ENCODE measurements at places on chromosomes 6 and 20.

GRCh38 chr20:38864662-38865061 is 59.2 kb downstream of the PPP1R16B start:
- DNase-seq: no peak

DNA sequence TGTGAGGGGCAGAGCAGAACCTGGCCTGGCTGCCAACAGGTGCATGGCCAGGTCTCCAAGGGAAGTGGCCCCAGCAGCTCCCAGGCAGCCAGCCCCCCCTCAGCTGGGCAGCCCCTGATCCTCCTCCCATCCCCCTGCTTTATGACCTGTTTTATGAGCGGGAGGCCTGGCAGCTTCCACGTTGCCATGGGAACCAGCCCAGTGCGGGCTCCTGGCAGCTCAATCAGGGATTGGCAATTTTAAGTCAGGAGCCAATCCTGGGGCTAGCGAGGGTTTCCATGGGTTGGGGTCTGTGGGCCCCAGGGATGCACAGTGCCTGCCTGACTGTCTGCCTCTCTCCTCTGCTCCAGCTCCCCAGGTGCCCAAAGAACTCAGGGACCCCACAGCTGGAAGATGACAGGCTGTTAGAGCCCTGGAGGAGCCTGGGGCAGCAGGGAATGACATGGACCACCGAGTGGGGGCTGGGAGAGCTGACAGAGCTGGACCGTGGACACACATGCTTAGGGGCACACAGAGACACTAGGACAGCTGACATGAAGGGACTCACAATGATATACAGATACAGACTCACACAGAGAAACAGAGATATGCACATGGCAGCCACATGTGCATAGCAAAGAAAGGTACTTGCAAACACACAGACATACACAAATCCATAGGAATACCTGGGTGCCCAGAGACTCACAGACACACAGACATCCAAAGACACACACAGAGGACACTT is 56.5 kb upstream of the SIRPA start:
- no peak for DNase-seq

- DNase-seq: no peak
Measured at GRCh38 chr6:148835920-148836441, 89.2 kb downstream of the UST start.

GRCh38 chr6:159608961-159609651 is 83.9 kb downstream of the SOD2 start:
- DNase-seq: no peak

DNA sequence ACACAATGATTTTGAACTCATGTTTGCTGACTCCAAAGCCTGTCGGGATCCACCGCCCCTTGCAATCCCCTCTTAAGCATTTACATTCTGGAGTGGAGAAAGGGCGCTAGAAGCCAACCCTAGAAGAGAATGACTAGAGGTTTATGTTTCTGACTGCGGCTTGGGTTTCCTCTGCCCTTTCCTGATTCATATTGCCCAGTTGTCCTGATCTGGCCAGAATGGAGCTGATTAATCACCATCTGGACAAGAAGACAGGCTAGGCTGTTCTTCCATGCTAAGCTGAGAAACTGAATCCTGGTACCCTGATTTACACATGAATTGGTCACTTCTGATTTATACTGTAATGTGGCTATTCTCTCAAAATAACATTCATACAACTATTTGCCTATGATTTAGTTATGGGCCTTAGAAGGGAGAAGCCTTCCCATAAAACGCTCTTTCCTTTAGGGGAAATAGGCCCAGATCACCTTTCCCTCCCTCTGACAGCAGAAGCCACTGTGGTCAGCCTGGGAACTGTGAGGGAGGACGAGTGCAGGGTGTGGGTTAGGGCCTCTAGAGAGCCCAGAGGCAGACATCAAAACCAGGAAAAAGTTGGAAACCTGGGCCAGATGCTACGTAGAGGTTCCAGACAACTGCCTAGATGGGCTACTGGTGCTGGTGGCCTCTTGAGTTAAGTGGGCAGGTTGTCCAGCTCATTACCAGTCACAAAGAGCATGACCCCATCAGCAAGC is 199.2 kb upstream of the PRDM1 start:
- DNase-seq: no peak

- DNase-seq: no peak
Measured at GRCh38 chr6:160273196-160273595, 14.6 kb upstream of the SLC22A2 start.

DNA sequence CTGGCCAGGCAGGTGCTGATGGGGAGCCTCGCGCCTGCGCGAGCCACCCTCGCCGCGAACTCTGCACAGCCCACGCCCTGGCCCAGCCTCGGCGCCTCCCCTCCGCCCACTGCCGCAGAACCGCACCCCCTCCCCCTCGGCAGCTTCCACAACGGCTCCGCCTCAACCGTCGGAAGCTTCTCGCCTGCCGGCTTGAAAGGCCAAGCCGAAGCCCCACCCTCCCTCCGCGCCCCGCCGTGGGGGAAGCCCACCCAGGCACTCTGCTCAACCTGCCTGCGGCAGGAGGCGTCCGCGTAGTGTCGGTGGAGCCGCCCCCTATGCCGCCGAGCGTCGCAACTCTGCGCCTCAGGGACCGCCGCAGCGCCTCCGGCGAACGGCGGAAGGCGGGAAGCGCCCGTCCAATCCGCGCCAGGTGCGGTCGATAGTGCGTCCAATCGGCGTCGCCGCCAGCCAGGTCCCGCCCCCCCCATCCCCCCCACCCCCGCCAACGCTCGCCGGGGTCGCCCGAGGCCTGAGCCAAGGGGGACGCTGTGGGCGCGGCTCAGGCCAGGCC is at the start of gene SYCP2:
Gene SYCP2 (minus strand): TSS at position 342 of the 553 bp plus-strand sequence. CDS start 11,224 bp downstream, outside the sequence.
- no peak for DNase-seq

Data from epithelial cell of proximal tubule (primary cell).